CD4-positive, alpha-beta T cell treated with Interleukin-4 for 4 hours (primary cell): ENCODE measurements at places on chromosomes 6 and 20.

DNA sequence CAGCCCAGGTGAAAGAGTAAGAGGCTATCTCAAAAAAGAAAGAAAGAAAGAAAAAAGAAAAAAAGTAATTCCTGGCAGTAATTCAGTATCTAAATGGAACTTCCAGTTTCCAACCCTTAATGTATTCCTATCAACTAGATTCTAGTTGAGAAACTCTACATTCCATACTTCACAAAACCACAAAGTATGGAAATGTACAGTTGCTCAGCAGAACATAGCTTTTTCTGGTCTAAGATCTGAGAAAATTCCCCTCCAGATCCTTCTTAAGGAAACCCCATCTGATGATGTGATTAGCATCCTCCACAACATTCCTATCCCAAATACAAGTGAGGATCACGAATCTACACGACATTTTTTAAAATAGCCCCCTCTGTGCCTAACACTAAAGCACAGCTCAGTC, 3.6 kb downstream of the ARMH2 start:
- no peak for DNase-seq

GRCh38 chr6:132758689-132759088, 985 bp upstream of the VNN2 start:
- DNase-seq: no peak

GRCh38 chr6:143205991-143206390, 145.3 kb downstream of the AIG1 start:
- DNase-seq: no peak

GRCh38 chr6:71345476-71346333, 57.1 kb downstream of the OGFRL1 start:
- no peak for DNase-seq

GRCh38 chr6:44381739-44382138, 5.8 kb upstream of the CDC5L start:
- DNase-seq: peak; percentile 9

DNA sequence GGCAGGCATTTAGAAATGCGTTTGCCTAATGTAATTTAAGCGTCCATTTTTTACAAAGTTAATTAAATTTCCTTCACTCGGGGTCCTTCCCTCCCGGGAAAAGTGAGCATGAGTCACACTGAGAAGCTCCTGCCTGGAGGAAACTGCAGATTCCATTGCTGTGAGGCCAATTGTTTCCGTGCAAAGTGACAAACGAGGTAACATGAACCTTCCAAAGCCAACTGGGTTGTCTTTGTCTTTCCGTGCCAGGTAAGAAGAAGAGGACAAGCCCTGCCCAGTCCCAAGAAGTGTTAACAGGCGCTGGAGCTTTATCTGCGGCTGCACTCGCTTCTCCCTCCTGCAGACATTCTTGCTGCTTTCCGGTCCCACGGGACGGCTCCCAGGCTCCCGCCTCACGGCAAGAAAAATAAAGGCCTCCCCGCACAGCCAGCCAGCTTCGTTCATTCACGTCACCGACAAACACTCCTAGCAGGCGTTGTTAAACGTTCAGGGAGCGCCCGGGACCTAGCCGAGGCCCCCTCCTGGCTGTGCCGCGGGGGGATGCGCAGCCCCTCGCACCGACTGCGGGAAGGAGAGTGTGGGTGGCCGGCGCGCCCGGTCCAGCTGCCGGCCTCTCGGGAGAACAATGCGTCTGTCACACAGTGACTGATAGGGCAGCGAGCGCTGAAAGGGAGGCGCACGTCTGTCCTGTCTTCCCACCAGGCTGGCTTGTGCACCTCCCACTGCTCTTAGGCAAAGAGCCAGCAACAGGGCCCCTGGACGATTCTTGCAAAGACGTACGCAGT, 61.5 kb upstream of the HDDC2 start:
- no peak for DNase-seq
